ENCODE measurements at places on chromosomes 11 and 22.

DNA sequence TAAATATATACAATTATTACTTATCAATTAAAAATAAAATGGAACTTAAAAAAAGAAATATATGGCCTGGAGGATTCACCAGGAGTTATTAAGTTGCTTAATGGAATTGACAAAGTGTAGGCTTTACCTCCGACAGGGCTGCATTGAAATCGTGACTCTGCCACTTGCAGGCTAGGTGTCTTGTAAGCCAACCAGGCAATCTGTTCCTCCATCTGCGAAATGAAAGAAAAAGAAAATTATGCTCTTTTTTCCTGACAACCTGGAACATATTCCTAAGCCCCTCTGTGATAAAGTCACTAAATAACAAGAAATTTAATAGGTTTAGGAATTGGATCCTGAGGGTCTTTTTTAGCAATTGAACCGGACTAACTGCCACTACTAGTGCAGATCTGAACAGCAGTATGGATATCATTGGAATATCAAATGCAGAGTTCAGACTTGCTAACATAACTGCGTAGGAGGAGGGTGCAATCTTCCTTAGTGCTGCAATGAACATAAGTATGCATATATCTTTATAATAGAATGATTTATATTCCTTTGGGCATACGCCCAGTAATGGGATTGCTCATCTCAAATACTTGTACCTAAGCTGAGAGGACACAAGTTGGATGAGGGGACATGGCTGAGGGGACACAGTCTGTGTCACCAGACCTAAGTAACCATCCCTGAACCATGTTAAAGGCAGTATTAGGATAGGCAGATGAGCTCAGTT lies 42.5 kb upstream of the CEP126 start:
- no peak for DNase-seq

DNA sequence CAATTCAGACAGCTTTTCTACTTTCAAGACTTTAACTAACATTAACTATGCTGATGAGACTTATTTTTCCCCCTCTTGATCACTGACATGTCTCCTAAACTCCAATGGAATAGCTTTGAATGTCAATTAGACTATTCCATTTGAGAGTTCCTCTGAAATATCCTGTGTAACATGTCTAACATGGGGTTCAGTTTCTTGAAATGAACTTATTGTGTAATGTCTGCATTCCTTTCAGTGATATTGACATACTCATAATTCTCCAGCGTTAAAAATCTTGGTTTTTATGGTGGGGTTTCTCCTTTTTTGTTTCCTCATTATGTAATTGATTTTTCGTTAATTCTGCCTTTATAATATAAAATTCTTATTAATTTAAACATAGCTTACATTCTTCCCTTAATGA lies 37.7 kb upstream of the SPTBN2 start:
- DNase-seq: no peak

DNA sequence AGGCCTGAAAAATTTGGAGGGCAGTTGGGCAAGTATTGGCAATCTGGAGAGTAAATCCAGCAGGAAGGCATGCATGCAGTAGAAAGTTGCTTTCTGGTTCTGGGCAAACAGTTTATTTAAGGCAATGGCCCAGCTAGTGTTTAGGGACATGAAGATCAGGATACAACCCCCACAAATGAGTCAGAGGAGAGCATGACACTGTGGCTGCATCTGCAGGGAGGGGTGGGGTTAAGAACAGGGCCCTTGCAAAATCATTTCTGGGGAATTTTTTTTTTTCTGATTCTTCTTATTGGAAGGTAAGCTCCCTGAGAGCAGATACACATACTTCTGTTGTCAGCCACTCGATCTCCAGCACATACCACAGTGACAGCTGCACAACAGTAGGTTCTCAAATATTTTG lies 61.1 kb downstream of the FDX1 start:
- no peak for DNase-seq

GRCh38 chr11:27055065-27055682 lies 14.6 kb downstream of the BBOX1 start:
- peak; percentile 54 for DNase-seq

GRCh38 chr22:23548501-23549197 lies 31.4 kb downstream of the IGLL1 start:
- no peak for DNase-seq

DNA sequence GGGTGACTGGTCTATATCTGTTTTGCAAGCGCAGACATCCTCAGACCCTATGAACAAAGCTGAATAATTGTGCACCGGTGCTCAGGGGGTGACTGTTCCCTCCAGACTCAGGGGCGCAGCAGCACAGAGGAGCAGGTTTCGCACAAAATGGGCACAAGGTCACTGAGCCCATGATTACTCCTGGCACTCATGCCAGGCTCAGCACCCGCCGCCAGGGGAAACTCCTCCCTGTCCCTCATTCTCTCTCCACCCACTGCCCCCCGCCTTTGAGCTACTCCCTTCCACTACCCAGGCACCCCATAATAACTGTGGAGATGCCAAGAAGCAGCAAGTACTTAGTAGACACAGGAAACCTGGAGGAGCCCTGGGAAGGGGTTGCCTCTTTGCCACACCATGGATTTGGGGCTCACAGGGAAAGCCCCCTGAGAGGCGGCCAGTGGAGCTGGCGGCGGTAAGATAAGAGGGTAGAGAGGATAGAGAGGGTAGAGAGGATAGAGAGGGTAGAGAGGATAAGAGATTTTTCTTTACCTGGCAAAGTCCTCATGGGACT lies 198.8 kb downstream of the CTTN start:
- DNase-seq: no peak

DNA sequence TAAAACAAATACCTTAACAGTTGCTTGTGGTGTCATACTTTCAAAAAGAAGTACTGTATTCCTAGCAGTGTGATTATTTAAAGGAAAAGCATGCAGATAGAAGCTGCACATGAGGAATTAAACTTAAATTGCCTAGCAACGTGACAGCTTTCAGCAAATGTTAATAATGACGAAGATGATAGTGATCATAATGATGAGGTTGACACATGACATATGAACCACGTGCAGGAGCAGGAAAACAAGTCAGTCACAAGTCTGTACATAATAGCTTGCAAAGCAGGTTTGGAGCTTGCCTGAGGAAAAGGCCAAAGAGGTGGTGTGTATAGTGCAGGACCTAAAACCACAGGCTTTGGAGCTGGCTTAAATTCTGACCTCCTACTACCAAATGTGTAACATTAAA lies 30.6 kb upstream of the PIK3C2A start:
- DNase-seq: no peak

- DNase-seq: no peak
Measured at GRCh38 chr11:69325446-69325845, 31.5 kb downstream of the MYEOV start.

- DNase-seq: no peak
Measured at GRCh38 chr11:8749202-8749601, 66.6 kb downstream of the RPL27A start.

GRCh38 chr11:113281052-113281725 lies 33.2 kb upstream of the TTC12 start:
- no peak for DNase-seq

- DNase-seq: no peak
Measured at GRCh38 chr11:126034933-126035425, 27.7 kb downstream of the CDON start.

DNA sequence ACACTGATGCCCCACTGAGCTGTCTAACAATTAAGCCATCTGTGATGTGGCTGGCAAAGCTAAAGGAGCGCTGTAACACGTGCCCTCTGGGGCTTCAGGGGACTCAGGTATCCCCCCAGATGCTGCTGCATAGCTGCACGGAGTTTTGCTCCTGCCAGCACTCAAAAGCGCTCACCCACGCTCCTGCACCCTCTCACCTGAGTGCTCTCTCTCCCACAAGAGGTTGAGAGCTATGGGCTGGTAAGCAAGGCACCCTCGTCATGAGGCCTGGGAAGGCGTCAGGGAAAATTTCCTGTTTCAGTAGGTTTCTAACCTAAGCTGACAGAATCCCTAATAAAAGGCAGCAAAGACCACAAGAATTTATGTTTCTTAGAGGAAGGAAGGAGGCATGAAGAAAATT lies 850.3 kb downstream of the OPCML start:
- no peak for DNase-seq

GRCh38 chr22:19471572-19471971 lies 7.4 kb downstream of the UFD1 start:
- DNase-seq: no peak

DNA sequence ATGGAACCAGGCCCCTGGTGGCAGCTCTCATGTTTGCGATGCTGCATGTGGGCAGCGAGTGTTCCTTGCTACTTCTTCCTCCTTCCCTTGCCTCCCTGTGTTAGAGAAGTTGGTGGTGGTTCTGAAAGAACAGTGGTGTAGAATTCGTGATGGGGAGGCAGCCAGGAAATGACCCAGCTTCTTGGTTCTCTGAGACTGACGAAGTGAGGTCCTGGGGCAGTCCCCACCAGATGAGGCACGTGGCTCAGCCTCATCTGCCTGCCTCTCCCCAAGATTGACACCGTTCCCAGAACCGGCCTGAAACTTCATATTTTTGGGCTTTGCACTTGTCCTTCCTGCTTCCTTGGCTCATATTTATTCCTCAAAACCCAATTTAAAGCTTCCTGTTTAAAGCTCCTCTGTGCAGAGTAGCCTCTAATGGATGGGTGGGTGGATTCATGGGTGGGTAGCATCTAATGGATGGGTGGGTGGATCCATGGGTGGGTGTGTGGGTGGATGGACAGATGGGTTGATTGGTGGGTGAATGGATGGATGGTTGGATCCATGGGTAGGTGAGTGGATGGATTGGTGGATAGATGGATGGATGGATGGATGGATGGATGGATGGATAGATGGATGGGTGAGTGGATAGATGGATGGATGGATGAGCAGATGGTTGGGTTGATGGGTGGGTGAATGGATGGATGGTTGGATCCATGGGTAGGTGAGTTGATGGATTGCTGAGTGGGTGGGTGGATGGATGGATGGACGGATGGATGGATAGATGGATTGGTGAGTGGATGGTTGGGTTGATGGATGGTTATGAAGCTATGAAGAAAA lies 77.3 kb upstream of the ATXN10 start:
- DNase-seq: no peak

DNA sequence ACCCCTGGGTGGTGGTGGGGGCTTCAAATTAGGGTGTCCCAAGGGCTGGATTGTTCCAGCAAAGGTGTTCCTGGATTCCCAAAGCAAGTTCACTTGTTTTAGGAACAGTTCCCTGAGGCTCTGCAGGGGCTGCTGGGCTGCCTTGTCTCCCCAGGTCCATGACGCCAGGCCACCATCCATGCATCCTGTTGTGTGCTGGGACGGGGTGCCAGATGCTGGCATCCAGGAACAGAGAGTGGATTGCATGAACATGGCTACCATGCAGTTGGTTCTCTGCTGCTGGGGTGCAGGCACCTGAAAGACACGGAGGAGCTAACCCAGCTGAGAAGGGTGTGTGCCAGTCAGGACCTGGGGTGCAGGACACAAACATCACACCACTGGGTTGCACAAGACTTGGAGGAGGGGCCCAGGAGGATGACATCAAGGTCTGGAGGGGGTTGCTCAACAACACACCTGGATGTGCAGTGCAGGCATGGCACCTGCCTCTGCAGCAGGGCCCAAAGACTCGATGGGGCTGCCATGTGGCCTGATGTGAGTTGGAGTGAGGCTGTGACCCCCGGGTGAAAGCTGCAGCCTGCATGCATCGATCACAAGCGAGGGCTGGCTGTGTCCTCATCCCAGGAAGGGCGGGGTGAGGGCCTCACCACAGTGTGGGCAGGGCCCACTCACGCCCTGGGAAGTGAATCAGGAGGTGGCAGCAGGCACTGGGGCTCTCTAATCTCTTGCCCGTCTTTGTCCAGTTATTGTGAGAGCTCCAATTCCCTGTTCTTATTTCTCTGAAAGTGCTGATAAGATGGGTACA lies 74.0 kb upstream of the CLDN5 start:
- peak; percentile 4 for DNase-seq

GRCh38 chr11:120510406-120511115 lies 987 bp upstream of the GRIK4 start:
- DNase-seq: no peak

DNA sequence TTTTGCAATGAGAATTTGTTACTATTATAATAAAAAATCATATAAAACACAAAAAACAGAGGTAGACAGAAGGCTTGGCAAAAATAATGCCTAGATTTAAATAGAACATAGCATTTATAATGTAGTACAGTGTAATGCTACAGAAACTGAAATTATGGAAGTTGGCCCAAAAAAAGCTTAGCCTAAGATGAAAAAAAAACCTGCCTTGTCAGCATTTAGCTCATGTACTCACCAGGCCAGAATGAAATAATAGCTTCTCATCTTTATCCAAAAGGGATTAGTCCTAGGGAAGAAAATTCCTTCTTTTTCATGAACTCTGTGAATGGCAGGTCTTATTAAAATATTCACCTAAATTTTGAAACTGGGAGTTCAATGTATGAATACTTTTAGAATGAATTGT lies 951.1 kb downstream of the LRRC4C start:
- DNase-seq: no peak

DNA sequence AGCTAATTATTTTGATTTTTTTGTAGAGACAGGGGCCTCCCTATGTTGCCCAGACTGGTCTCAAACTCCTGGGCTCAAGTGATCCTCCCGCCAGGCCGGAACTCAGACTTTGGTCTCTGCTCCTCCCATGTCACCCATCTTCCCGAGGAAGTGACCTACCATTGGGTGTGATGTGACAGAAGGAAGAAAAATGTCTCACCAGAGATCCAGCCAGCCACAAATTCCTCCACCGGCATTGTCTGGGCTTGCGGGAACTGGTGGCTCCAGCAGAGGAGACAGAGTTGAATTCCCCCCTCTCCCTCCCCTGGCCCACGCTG lies 772 bp downstream of the SLC25A45 start:
- no peak for DNase-seq

DNA sequence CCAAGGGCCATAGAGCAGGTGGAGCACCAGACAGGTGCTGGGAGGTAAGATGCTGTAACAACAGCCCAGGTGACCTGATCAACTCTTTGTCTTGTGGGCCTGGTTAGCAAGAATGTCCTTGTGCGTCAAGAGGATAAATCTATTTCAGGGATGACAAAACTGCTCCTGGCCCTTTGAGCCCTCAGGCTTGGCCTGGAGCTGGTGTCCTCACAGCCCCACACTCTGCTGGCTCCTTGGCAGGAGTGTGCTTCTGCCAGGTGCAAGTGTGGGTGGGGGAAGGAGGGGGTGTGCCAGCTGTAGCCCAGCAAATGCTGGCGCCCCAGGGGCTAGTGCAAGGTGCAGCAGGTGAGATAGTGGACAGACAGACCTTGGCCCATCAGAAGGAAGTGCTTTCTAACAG lies 19.5 kb downstream of the AMPD3 start:
- no peak for DNase-seq

DNA sequence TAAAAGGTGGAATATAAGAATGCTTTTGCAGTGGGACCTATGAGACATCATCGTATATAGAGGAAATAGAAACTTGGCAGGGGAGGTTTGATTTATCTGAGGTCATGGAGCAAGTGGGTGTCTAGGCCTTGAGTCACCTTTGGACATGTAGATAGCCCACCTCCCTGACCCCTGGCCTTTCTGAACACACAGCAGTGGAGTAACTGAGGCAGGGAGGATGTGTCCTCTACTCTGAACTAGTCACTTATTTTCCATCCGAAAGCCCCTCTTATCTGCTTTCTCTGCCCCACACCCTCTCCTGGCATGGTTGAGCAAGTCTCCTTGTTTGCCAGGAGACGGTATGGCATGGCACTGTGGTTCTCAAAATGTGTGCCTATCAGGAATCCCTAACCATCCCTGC lies 7.9 kb downstream of the CD82 start:
- no peak for DNase-seq

Measured in Calu3 (cell line).